Stimulated activated CD4-positive, alpha-beta T cell treated with anti-CD3 and anti-CD28 coated beads, Interleukin-12 subunit alpha, Interleukin-12 subunit beta, amount 100 ng/mL, for 24 hours (primary cell): ENCODE measurements at places on chromosomes 1 and 21.

DNA sequence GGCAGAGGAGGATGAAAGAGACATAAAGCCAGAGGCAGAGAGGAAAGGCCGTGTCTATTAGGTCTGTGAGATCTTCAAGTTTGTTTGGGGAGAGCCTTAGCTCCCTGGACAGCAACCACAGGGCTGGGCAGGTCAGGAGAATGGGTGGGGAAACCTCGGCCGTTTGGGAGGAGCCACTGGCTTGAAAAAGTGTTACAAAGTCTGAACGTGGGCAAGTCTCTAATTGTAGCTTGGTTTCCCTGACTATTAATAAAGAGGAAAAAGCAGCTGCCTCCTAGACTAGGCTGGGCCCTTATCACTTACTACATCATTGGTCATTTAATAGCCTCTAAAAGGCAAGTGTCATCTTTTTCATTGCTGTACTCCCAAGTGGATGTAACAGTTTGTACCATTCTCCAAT lies at the start of gene CCDC17:
TSS of gene CCDC17 (minus strand) at position 83 of the 400 bp plus-strand sequence. CDS start 145 bp downstream, outside the sequence.
- DNase-seq: no peak

DNA sequence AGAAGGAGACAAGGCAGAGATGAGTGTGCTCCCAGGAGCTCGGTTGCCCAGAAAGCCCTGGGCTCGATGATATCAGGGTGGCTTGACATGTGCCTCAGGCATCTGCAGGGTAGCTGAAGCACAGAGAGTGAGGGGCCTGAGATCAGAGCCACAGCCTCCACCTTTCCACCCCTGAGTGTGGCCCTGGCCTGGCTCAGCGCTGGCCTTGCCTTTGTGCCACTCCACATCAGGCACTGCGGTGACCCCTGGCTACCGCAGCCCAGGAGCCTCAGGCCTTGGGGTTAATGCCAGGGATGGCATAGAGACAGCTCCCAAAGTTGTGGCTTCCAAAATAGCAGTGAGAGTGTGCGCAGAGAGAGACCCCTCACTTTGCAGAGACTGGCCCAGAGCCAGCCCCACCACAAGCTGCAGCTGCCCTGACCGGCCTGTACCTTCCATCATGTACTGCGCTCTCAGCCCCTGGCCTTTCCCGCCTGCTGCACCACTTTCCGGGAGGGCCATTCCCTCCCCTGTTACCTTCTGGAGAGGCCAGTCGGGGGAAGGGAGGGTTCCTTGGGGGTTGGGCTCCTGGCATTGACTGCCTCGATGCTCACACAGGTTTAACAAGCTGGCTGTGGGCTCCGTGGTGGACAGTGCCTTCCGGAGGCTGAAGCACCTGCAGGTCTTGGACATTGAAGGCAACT lies 19.5 kb downstream of the PODN start:
- no peak for DNase-seq

DNA sequence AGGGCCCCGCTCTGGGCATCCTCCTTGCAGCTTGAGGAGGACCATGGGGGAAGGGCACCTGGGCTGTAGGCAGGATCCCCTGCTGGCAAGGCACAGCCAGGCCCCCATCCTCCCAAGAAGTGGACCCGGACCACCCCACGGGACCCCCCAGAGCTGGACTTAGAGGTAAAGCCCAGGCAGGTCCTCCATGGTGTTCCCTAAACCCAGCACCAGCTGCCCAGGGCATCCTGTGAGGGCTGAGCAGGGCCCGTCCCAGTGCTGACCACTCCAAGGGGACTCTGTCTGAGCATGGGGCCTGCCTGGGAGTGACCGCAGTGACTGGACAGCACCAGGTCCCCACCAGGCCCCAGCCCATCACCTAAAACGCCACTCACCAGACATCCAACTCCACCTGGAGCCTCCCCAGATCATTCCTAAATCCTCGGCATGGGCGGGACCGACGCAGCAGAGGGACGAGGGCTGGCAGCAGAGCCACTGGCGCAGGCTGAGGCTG lies 21.3 kb downstream of the COL6A2 start:
- DNase-seq: no peak

DNA sequence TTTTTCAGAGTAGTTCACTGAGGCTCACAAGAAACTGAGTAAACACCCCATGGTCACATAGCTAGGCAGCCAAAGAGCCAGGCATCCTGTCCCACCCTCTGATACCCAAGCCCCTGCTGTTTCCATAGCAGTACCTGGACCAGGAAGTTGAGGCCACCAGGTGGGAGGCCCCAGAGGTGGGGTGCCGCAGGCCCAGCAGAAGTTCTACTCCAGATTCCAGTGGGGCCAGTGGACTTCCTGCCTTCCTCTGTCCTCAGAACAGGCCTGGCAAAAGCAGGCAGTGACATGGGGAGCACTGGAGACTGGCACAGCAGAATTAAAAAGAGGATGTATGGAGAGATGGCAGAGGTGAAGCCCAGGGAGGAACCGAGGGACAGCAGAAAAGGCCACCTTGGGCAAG lies 19.0 kb downstream of the FOXO6 start:
- no peak for DNase-seq

GRCh38 chr1:209839875-209840546 lies 12.2 kb downstream of the UTP25 start:
- no peak for DNase-seq

DNA sequence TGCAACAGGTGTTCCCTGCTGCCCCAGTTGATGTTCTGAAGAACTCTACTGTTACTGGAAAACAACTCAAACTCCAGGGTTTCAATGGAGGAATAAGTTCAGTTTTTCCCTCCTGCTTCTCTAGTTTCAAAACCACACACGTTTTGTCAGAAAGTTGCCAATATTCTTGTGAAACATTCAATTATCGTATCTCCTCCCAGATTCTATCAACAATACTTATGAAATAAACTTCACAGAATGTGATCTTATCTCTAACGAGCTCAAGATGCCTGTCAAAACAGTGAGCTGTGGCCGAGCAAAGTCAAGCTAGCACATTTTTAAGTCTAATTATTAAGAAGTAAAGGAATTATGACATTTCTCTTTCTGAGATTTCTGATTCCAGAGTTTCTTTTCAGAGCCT lies 4.7 kb downstream of the OR2B11 start:
- no peak for DNase-seq

DNA sequence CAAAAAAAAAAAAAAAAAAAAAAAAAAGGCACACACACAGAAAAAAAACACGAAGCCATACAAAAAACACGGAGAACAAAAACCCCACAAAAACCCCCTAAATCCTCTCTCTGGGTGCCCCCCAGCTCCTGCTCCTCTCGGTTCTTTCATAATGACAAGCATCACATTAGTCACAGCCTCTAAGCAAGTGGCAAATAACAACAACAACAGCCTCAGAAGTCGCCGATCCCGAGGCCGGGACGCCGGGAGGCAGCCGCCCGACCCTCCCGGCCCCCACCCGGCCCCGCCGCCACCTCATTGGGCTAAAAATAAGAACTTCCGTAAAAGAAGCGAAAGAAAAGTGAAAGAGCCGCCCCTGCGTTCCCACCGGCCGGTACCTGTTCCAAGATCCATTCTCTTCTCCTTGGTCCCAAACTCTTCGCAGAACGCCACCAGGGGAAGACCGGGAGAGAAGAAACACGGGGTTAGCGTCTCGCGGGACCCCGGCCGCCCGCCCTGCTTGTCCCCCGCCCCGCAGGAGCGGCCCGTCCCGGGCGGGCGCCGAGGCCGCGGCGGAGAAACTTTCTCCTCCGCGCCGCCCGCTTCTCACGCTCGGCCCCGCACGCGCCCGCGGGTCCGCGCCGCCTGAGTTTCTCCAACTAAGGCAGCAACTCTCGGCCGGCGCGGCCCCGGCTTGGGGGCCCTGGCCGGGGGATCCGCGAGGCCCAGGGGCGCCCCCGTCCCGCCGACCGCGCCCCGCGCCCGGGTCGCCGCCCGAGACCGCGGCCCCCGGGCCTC lies 102.8 kb downstream of the CASZ1 start:
- DNase-seq: no peak

- no peak for DNase-seq
These were observed 111.5 kb downstream of the SIM2 start for GRCh38 chr21:36810443-36810842.

DNA sequence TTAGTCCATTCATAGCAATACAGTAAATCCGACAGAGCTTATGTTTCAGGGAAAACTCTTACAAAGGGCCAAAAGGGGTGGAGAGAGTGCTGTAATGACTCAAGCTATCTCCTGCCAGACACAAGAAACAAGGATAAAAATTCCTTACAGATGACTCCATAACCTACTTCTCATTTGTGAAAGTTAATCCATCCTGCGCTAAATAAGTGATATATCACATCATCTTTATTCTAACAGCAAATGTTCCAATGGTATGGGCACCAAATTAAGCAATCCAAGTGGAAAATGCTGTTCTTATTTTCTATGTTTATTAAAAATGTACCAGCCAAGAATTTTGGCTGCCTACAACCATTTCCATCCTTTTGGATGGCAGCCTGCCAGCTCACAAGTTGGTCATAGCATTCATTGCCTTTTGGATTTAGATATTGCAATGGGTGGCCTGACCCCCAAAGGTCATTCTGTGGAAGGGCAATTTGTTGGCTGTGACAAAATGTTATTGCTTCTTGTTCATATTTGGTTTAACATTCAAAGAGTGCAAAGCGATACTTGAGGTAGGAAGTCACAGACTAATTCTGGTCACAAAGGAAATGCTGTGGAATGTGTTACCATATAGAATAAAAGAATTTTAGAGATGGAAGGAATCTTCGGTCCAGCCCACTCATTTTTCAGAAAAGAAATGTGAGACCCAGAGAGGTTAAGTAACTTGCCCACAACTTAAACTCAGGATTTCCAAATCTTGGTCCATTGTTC lies 2.8 kb upstream of the ENAH start:
- no peak for DNase-seq

DNA sequence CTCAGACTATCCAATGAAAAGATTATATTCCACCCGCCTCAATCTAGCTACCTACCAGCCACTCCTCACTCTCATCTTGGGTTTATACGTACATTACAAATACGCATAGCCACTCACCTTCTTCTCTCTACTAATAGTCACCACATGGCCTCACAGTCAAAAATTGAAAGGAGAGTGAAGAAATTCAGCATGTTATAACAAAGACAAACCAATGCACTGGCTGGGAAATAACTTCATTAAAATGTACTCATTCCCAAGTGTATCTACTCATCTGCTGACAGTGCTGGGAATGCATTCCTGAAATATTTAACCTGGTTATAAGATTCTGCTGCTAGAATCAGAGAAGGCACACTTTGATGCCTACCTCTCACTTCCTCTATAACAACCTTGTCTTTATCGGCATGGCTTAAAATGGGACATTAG lies 6.5 kb downstream of the ZNF644 start:
- no peak for DNase-seq

DNA sequence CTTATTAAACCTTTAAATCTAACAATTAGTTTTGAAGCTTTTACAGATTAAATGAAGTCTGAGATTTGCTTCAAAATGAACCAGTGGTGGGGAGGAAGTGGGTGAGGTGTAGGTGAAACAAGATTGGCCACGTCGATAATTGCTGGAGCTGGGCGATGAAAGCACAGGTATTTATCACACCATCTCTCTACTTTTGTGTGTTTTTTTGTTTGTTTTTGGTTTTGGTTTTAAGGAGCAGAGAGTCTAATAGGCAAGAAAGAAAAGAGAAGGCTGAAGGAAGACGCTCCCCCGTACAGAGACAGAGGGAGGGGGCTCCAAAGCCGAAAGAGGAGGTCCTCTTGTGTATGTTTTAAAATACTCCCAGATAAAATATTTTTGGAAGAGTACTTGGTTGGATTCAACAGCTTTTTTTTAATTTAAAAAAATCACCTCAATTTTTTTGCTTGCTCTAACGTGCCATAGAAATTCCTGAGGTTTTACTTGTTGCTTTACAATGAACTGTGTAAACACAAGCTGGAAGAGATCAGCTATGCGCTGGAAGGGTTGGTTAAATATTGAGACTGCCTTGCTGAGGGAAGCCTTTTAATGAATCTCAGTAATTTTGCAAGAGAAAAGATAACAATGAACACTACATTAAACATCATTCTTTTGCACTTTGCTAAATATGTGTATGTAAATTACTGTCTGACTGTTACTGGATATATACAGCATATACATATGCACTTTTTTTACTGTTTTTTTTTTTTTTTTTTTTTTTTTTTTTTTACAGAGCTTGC lies 6.7 kb upstream of the LGALS8 start:
- no peak for DNase-seq

GRCh38 chr21:44853601-44854390 lies 19.7 kb downstream of the PTTG1IP start:
- no peak for DNase-seq

DNA sequence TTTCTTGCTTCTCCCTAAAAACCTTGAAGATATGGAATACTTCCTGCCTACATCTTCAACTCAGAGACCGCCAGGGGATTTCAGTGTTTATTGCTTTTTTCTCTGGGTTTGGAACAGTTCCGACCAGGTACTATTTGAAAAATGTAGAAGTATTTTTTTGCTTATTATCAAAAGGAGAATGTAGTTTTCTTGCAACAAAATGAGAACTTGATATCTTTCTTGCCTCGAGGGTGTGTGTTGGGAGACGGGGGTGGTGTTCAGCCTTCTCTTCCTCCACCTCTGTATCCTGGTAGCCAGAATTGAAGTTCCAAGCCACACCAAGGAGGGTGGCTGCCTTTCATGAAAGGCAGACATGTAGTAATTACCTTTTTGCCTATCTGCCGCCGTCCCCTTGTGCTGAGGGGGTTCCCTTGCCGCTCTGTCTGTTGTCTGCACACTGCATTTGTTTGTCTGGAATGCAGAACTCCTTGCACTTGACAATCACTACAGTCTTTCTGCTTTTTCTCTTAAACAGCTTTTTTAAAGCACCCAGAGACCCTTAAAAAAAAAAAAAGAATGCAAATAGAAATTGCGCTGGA lies 212.1 kb downstream of the PBX1 start:
- DNase-seq: no peak

DNA sequence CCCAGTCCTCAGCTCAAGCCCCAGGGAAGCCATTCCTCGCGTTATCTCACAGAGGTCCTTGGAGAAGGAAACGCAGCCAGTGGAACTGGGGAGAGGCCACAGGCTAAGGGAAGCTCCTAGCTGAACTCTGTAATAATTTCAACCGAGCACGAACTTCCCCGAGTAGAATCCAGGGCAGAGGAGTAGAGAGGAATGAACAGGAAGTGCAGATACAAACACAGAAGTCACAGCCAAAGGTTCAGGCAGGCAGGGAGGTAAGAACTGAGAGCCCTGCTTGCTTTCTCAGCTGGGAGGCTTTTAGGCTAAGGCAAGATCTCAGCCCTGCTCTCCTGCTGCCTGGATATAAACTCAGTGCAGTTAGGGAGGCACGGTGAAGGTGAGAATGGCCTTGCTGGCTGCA lies 23.7 kb downstream of the WARS2 start:
- DNase-seq: no peak

- DNase-seq: no peak
These were observed 6.1 kb downstream of the CAPZA1 start for GRCh38 chr1:112625696-112626095.
